Transverse colon (tissue), 4 donors: ENCODE measurements at places on chromosomes 4 and X. TPM values are rescaled to one million over a fixed set of nuclear protein-coding genes. Genes with fewer than 3 reads are reported as not detected.

GRCh38 chr4:57418133-57418532, 307.9 kb upstream of the IGFBP7 start:
- H3K36me3 ChIP-seq, result no peaks in the 10 kb centered on the region
- no peaks in the 10 kb centered on the region for H3K4me1 ChIP-seq

- no peaks in the 10 kb centered on the region for H3K36me3 ChIP-seq
- H3K4me1 ChIP-seq, result peaks cover 4% of the 10 kb centered on the region
- DNase-seq, result no peak
- no peak overlapping the region for H3K27ac ChIP-seq
- no peaks in the 10 kb centered on the region for H3K27me3 ChIP-seq
These were observed 219.4 kb downstream of the NKX6-1 start for GRCh38 chr4:84279678-84280077.

DNA sequence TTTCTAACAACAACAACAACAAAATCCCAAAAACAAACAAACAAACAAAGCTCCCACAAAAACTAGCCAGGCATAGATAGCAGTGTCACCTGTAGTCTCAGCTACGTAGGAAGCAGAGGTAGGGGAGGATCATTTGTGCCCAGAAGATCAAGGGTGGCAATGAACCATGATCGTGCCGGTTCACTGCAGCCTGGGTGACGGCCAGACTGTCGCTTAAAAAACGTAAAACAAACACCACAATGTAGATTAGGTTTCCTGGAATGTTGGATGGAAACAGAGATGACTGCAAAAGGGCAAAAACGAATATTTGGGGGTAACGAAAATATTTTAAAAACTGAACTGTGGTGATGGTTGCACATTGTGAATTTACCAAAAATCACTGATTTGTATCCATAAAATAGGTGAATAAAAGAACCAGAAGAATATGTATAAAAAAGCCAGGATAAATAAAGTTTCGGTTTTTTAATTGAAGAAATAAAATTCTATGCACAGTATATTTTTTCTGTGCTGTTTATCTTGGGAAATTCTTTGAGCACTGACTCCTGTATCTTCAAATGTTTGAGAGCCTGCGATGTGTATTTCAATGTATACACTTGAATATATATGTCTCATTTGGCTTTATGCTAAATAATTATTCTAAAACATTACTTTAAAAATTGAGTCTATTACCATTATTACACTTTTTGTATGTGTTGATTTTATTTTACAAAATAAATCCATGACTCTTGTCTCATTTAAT, 1477.0 kb downstream of the PCDH7 start:
- no peak for DNase-seq
- H3K4me1 ChIP-seq, result no peaks in the 10 kb centered on the region
- no peaks in the 10 kb centered on the region for H3K27me3 ChIP-seq
- no peaks in the 10 kb centered on the region for H3K36me3 ChIP-seq

The ODAM gene
- total RNA-seq, result 1.1 TPM

- DNase-seq, result peak; percentile 19
- no peak overlapping the region for H3K4me3 ChIP-seq
- no peaks in the 10 kb centered on the region for H3K4me1 ChIP-seq
- H3K27ac ChIP-seq, result no peak overlapping the region
These were observed 116.3 kb upstream of the NALF2 start for GRCh38 chrX:69387567-69388487.

DNA sequence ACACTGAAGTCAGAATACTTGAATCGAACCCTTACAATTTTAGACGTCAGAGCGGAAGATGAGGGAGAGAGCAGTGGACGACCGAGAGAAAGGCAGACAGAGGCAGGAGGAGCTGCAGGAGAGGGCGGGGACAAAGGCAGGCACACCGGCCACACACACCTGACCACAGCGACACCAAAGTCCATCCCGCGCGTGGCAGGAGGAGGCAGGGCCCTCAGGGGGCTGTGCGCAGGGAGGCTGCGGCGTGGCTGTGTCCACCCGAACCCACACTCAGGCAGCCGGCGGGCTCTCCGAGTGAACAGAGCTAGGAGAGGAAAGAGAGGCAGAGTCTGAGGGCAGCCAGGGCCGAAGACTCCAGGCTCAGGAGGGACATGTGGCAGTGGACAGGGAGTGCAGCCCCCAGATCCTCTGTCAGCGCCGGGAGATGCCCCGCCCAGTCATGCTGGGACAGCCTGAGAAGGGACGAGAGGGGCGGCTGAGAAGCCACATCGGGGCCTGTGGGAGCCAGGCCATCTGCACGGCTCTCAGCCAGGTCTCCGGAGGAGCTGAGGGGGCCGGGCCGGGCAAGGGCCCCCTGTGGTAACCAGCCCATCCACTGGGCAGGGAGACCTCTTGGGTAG, 20.1 kb downstream of the GAK start:
- peak overlapping the region; percentile 48 for H3K27ac ChIP-seq
- H3K27me3 ChIP-seq, result no peaks in the 10 kb centered on the region
- no peak overlapping the region for H3K4me3 ChIP-seq
- peaks cover 28% of the 10 kb centered on the region for H3K36me3 ChIP-seq

- H3K27ac ChIP-seq, result no peak overlapping the region
- no peak overlapping the region for H3K4me3 ChIP-seq
- H3K27me3 ChIP-seq, result no peaks in the 10 kb centered on the region
- no peaks in the 10 kb centered on the region for H3K36me3 ChIP-seq
- H3K4me1 ChIP-seq, result no peaks in the 10 kb centered on the region
These were observed 1216.5 kb downstream of the RAPGEF2 start for GRCh38 chr4:160319221-160319867.

DNA sequence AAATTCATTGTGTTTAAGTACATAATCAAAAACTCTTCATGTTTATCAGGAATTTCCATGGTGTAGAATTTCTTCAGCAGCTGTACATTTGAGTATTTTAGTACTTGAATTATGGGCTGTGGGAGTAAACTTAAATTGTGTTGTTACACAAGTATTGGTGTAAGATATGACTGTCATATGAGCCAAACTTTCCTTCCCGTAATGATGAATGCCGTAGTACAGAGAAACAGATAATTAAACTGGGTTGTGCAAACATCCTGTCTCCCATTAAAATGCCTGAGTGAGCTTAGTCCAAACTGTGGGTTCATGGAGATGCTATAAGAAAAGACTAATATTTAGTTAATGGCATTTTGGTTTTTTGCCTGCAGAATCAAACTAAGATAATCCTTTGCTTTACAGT, 159.2 kb downstream of the SLC4A4 start:
- no peak overlapping the region for H3K27ac ChIP-seq
- no peaks in the 10 kb centered on the region for H3K36me3 ChIP-seq
- H3K4me1 ChIP-seq, result peaks cover 3% of the 10 kb centered on the region
- H3K27me3 ChIP-seq, result no peaks in the 10 kb centered on the region
- no peak for DNase-seq

- H3K4me1 ChIP-seq, result no peaks in the 10 kb centered on the region
- H3K27ac ChIP-seq, result no peak overlapping the region
- H3K27me3 ChIP-seq, result no peaks in the 10 kb centered on the region
These were observed 887.6 kb downstream of the ADGRL3 start for GRCh38 chr4:62087706-62088105.

DNA sequence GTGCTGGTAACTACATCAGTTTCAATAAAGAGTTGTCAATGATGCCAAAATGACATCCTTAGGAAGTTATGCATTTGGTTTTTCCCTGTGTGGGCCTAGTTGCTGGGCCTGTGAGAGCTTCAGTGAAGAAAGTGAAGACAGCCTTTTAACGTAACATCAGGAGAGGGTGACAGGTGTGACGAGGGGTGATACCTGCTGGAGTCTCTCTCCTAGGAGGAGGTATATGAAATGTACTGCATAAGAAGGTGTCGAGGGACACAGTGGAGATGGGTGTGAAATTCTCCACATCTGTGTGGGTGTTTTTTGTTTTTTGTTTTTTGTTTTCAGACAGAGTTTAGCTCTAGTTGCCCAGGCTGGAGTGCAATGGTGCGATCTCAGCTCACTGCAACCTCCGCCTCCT, 49.2 kb downstream of the EVC start:
- DNase-seq, result no peak
- no peaks in the 10 kb centered on the region for H3K4me1 ChIP-seq
- H3K27me3 ChIP-seq, result no peaks in the 10 kb centered on the region
- H3K36me3 ChIP-seq, result no peaks in the 10 kb centered on the region
- H3K27ac ChIP-seq, result no peak overlapping the region
- H3K4me3 ChIP-seq, result no peak overlapping the region

The TASL gene
- 0.27 TPM for total RNA-seq

DNA sequence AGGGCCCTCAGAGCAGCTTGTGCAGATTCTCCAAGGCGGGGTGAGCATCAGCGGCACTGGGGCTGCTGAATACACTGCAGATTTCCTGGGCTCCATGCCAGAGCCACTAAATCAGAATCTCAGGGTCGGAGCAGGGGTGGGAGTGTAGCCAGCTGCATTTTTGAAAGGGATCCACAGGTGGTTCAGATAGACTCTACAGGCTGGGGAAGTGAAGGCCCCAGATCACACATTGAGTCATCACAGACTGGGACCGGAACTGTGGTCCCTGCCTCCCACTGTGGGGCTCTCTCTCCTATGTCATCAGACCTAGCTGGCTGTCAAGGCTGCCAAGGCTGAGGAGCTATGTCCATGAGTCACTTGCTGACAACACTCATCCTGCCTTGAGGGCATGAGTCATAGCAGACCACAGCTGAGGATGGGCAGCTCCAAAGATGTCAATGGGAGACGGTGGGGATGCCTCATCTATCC, 162.3 kb upstream of the MAMLD1 start:
- peak; percentile 20 for DNase-seq
- H3K27ac ChIP-seq, result no peak overlapping the region
- no peaks in the 10 kb centered on the region for H3K36me3 ChIP-seq
- no peak overlapping the region for H3K4me3 ChIP-seq

- DNase-seq, result no peak
- no peaks in the 10 kb centered on the region for H3K4me1 ChIP-seq
- no peak overlapping the region for H3K27ac ChIP-seq
- no peak overlapping the region for H3K4me3 ChIP-seq
- no peaks in the 10 kb centered on the region for H3K36me3 ChIP-seq
- no peaks in the 10 kb centered on the region for H3K27me3 ChIP-seq
These were observed 378.5 kb downstream of the KLHL4 start for GRCh38 chrX:87896057-87896456.

GRCh38 chr4:175871774-175872405, 59.8 kb upstream of the GPM6A start:
- no peaks in the 10 kb centered on the region for H3K4me1 ChIP-seq
- DNase-seq, result no peak
- H3K4me3 ChIP-seq, result no peak overlapping the region

The PLAC1 gene
- total RNA-seq, result not detected

The HSFX2 gene
- total RNA-seq, result not detected

DNA sequence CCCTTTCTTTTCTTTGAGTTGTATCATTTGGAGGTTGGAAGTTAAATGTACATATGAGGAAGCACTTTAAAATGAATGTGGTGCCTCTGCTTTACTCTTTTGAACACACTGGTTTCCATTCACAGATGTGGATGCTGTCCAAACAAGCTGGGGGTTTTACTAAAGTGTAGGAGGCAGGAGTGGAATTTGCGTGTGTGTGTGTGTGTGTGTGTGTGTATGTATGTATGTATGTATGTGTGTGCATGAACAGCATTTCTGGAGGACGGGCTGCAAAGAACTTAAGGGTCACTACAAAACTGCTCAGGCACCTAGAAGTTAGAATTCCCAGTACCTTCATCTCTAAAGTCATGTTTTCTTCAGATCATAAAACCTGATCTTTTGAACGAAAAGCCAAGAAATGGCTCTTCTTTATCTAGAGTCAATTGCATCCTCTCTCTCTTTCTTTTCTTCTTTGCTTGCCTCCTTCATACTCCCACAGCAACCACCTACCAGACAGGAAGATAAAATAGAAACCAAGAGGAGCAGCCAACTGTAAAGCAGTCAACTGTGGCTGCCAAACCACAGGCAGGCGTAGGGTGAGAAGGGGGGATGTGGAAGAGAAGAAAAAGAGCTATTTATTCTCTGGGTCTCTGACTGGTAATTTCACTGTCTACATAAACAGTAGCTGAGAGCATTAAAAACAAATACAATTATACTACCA, 177.0 kb upstream of the RASGEF1B start:
- no peak overlapping the region for H3K27ac ChIP-seq
- H3K4me3 ChIP-seq, result no peak overlapping the region
- H3K36me3 ChIP-seq, result no peaks in the 10 kb centered on the region
- H3K4me1 ChIP-seq, result peaks cover 7% of the 10 kb centered on the region

DNA sequence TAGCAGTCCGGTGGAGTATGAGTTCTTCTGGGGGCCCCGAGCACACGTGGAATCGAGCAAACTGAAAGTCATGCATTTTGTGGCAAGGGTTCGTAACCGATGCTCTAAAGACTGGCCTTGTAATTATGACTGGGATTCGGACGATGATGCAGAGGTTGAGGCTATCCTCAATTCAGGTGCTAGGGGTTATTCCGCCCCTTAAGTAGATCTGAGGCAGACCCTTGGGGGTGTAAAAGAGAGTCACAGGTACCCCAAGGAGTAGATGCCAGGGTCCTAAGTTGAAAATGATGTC, 852 bp downstream of the MAGEH1 start:
- H3K27me3 ChIP-seq, result no peaks in the 10 kb centered on the region
- H3K27ac ChIP-seq, result peak overlapping the region; percentile 87
- H3K4me3 ChIP-seq, result peak overlapping the region; percentile 68
- no peaks in the 10 kb centered on the region for H3K36me3 ChIP-seq
- H3K4me1 ChIP-seq, result no peaks in the 10 kb centered on the region

The SYTL4 gene
- total RNA-seq, result 44.6 TPM

The ZDHHC15 gene
- total RNA-seq, result not detected
